ENCODE measurements at places on chromosomes 16 and 17. TPM values are rescaled to one million over a fixed set of nuclear protein-coding genes. Genes with fewer than 3 reads are reported as not detected.
A peak's percentile ranks its signal among the peaks of the same experiment; 100 is the strongest.

GRCh38 chr17:80616705-80617104 lies 72.1 kb downstream of the RPTOR start:
- no peak for DNase-seq

- no peak for DNase-seq
These were observed 16.4 kb downstream of the NTN1 start for GRCh38 chr17:9037736-9038135.

ZNF174 gene
- 6.7 TPM for polyA plus RNA-seq

- DNase-seq: no peak
These were observed 4.8 kb downstream of the ATP1B2 start for GRCh38 chr17:7655541-7655840.

CRISPLD2 gene
- polyA plus RNA-seq: 25.0 TPM

GRCh38 chr17:58262149-58262548 lies 18.6 kb downstream of the MPO start:
- no peak for DNase-seq

DNA sequence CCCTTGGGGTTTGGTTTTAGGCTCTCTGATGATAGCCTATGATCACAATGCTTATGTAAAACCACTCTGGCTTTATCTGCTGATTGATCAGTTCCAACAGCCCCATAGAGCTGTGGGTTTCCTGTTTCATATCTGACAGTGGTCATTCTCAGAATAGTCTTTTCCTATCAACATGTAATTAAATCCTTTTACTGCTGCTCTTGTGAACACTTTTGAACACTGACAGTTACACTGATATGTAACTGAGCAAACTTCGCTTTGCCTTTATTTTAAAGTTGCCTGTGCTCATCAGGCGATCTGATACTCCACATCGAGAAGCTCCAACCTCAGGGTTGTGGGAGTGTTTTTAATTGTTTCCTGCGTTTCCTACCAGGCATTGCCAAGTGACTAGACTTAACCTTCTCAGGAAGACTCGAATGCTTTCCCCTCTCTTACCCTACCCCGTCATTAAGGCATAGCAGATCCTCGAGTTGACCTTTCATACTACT lies 17.3 kb upstream of the CLEC18B start:
- no peak for DNase-seq

GRCh38 chr17:56213031-56213430 lies 59.8 kb downstream of the ANKFN1 start:
- no peak for DNase-seq

- peak; percentile 53 for DNase-seq
These were observed 536 bp downstream of the SLC38A10 start for GRCh38 chr17:81294512-81295030.

DHRS7C gene
- 12.6 TPM for polyA plus RNA-seq

GRCh38 chr17:1186923-1187771 lies 7.4 kb upstream of the ABR start:
- peak; percentile 86 for DNase-seq

Measured in heart right ventricle (tissue), 16 donors.